NCI-H526 treated with DMSO at 0.1 percent for 48 hours (cell line): ENCODE measurements at places on chromosomes 4 and X.
A peak's percentile ranks its signal among the peaks of the same experiment; 100 is the strongest.

DNA sequence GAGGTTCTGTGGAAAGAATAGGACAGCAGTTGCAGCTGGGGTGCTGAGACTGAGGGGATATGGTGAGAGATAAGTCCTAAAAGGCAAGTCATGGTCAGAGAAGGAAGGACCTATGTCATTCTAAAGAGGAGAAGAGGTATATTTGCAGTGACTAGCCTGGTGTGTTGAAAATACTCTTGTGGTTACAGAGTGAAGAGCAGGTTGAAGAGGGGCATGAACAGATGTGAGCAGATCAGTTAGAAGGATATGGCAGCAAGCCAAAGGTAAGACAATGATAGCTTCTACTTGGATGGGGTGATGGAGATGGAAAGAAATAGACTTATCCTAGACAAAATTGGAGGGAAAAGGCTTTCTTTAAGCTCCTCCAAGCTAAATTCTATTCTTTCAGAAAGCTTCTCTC, 469.8 kb upstream of the CPEB2 start:
- DNase-seq: no peak

DNA sequence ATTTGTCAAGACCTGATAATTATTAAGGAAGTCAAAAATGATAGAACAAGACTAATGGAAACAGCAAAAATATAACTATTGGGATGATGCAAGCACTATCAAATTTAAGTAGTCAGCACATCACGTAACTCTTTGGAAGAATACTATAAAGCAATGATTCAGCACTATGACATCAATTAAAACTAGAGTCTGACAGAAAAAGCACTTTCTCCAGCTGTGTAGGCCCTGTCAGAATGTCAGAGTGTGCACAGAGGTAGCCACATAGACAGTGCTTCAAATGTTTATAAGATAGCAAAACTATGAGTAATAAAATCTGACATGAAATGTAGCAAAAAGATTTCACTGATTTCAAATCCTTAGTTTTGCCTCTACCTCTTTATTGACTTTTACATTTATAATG, 1226.6 kb upstream of the ADGRL3 start:
- no peak for DNase-seq

DNA sequence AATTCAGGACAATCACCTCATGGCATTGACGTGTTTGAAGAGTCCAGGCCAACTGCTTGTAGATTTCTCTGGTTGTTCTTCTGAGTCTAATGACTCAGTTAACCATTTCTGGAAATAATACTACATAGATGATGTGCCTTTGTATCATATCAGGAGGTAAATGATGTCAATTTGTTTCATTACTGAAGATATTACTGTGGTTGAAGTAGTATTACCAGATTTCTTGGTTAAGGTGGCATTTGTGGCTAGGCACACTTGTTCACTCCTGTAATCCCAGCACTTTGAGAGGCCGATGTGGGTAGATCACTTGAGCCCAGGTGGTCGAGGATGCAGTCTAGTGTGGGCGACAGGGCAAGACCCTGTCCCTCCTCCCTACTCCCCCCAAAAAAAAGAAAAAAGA, 15.7 kb downstream of the RPL9 start:
- DNase-seq: no peak

DNA sequence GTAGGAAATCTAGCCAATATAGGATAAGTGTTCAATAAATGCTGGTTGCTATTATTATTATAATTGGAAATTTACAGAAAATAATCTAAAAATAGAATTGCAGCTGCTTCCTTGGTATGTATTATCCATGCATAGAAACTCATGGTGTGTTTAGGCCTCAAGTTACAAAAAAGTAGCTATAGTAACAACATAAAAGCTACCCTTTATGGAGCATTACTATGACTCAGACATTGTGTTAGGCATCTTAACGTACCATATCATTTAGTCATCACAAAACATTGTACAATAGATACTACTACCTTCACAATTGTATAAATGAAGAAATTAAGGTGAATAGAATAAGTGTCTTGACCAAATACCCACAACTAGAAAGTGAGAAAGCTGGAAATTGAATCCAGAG, 126.9 kb upstream of the NRK start:
- DNase-seq: no peak

- DNase-seq: no peak
Observed at GRCh38 chr4:15237648-15238230, 190.1 kb upstream of the C1QTNF7 start.

- DNase-seq: no peak
Observed at GRCh38 chr4:129747756-129748155, 651.8 kb downstream of the C4orf33 start.

GRCh38 chr4:125042041-125042440, 272.7 kb upstream of the FAT4 start:
- no peak for DNase-seq

DNA sequence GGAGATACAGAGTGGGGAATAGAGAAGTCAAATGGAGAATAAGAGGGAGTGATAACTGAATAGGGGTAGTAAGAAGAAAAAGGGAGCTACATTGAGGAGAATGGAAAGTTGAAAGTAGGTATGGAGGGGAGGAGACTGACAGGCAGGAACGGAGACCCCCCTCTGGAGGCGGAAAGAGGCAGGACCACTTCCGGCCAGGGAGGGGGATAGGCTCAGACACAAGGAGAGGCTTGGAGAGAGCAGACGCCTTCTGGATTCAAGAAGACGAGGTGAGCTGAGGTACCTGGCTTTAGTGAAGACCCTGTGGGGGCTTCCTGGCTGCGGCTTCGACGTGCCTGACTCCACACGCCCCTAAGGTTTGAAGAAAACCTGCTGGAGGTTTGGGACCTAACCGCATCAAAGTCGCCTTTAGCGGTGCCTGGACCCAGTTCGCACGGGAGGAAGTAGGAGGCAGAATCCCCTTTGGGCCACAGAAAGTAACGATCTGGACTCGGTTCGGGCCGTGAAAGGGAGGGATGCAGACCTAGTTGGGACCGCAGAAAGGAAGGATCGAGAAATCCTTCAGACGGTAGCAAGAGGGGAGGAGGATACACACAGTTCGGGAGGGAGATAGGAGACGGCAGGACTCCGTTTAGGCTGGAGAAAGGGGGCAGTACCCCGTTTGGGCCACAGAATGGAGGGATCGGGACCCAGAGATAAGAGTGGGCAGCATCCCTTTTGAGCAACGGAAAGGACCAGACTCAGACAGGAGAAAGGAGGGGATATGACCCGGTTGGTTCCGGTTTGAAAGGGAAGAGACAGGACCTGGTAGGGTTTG, at the start of gene TRO:
Gene TRO (plus strand): TSS at position 215 of the 817 bp plus-strand sequence. CDS start 1,423 bp downstream, outside the sequence.
- peak; percentile 4 for DNase-seq

GRCh38 chr4:14906805-14907204, 95.5 kb upstream of the CPEB2 start:
- no peak for DNase-seq

DNA sequence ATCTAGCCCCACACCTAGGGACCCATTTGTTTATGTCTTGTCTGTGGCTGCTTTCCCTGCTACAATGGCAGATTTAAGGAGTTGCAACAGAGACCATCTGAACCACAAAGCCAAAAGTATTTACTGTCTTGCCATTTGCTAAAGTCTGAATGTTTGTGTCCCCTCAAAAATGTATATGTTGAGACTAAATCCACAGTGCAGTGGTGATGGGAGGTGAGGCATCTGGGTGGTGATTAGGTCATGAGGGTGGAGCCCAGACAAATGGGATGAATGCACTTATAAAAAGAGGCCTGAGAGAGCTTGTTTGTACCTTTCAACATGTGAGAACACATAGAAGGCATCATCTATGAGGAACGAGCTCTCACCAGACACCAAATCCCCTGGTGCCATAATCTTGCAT, 137.3 kb downstream of the TMEM144 start:
- no peak for DNase-seq

GRCh38 chr4:176810481-176811249, 17.9 kb upstream of the VEGFC start:
- no peak for DNase-seq

GRCh38 chr4:150949943-150950342, 65.1 kb downstream of the LRBA start:
- DNase-seq: no peak

DNA sequence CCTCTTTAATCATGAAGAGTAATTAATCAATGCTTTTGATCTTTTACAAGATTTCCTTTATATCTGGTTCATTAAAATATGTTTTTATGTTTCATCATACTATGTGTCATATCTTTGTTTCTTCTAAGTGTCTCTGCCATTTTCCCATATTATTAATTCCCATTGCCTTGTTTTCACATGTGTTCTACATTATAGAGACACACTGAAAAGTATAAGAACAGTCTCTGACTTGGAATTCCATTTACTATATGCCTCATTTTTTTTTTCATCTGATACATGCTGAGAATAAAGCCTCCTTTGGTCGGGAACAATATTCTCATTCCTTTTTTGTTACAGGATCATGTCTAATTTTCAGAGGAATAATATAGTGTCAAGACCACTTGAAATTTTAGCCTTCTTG, 4.3 kb downstream of the BANK1 start:
- no peak for DNase-seq

DNA sequence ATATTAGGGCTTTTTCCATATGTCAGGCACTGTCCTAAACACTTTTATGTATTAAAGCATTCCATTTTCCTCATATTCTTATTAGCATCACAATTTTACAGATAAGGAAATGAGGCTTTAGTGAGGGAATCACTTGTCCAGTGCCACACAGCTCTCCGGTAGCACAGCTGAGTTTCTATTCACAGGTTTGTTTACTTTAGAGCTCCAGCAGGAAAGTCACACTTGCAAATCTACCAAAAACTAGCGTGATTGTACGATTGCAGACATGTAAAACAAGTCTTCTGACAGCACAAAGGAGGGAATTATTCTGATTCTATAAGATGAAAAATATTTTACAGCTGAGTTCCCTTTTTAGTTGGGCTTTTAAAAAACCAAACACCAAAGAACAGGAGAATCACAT, 472.1 kb downstream of the TMA16 start:
- peak; percentile 33 for DNase-seq
